NCI-H2171 treated with DMSO at 0.1 percent for 48 hours (cell line): ENCODE measurements at places on chromosomes 4 and X.

DNA sequence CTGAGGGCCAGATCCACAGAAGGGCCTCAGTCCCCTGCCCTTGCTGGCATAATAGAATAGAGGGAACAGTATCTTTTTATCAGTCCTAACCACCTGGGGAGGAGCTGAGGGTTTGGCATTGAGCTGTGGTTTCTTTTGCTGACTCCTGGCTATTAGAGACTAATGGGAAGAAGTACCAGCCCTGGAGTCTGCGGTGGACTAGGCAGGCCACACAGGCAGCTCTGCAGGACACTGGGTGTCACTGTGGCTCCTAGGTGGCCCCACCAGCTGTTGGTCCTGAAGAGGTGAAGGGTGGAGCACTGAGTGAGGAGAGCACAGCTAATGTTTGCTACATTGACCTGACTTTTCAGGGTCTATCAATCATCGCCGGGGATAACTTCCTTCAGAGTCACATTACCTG lies 52.8 kb upstream of the GPC4 start:
- no peak for DNase-seq

DNA sequence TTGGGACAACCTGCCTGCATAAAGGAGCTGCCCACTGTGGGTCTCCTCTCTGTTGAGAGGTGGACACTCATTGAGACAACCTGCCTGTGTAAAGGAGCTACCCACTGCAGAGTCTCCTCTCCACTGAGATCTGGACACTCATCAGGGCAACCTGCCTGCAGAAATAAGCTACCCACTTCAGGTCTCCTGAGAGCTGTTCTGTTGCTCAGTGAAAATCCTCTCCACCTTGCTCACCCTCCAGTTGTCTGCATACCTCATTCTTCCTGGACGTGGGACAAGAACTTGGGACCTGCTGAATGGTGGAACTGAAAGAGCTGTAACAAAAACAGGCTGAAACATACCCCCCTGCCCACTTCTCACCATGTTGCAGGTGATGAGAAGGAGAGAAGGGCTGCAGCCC lies 59.9 kb upstream of the CDKN2AIP start:
- no peak for DNase-seq

DNA sequence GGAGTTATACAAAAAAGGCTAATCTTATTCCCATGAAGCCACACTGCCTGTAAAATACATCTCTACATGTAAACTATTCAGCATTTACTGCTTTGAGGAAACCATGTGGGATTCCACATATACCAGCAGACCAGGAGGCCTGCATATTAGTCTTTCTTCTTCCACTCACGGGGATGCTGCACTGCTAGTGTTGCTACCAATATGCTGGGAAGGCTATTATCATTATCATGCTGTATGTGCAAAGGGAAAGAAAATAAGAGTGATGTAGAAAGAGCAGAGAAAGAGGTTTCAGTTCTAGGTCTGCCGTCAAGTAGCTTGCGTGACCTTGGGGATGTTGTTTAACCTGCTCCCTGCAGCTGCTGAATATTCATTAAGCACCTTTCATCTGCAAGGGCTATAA lies 61.0 kb downstream of the MGST2 start:
- no peak for DNase-seq

GRCh38 chr4:143411527-143412419 lies 75.1 kb downstream of the GAB1 start:
- no peak for DNase-seq

DNA sequence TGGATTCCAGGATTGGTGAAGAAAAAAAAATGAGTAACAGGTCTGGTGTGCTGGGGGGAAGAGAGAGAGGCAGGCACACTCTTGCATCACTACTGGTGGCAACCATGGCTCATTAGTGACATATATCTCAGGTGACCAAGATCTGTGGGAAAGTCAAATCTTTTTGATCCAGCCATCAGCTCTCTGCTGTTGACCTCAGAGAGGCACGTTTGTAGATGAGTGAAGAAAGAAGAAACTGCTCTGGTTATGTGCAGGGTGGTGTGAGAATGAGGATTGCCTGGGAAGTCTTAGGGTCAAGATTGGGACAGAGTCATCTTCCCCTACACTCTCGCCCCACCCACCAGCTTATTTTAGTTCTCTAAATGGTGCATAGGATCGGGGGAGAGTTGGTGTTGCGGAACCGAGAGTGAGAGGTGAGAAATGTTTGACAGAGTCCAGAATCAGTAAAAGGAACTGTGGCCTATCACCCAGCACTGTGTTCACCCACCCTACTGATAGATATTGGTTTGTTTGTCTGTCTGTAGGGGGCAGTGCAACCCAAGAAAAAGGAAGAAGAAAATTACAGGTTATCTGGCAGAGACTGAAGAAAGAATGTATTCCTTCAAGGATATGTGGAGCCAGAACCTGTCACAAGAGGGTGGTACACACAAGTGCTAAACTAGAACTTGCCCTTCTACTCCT lies 21.9 kb downstream of the ARMCX6 start:
- DNase-seq = peak; percentile 16

DNA sequence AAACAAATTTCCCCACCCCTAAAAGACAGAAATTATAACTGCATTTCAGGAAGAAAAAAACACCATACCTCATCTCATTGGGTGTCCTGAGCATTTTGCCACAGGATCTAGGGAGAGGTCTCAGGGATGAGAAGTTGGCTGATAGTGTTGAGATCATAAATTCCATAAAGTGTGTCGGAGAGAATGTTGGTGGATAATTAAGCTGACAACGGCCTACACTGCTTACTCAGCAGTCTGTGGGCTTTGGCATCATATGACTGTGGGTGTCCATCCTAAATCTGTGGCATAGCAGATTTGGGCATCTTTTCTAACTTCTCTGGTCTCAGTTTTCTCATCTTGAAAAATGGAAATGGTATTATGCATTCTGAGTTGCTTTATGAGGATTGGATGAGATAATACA lies 12.3 kb downstream of the CENPVL3 start:
- DNase-seq = no peak

DNA sequence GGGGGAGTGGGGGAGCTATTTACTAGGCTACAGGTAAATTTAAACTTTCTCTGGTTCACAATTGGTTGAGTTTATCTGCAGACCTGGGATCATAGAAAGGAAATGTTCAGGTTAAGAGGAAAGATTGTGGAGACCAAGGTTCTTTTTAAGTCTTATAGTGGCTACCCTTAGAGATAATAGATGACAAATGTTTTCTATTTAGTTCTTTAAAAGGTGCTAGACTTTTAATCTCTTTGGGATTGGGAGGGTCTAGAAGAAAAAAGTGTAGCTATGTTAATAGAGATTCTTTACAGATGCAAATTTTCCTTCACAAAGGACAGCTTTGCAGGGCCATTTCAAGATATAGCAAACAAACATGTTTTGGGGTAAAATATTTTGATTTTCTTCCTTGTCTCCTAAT lies 76.0 kb downstream of the TEX13C start:
- DNase-seq = no peak

DNA sequence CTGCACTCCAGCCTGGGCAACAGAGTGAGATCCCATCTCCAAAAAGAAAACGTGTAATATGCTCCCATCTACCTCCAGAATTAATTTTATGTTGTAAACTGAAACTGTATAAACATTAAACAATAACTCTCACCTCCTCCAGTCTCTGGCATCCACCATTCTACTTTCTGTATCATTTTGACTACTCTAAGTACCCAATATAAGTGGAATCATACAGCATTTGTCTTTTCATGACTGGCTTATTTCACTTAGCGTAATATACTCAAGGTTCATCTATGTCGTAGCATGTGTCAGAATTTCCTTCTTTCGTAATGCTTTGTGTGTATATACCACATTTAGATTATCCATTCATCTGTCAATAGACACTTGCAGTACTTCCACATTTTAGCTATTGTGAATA lies 20.6 kb downstream of the F8 start:
- no peak for DNase-seq

DNA sequence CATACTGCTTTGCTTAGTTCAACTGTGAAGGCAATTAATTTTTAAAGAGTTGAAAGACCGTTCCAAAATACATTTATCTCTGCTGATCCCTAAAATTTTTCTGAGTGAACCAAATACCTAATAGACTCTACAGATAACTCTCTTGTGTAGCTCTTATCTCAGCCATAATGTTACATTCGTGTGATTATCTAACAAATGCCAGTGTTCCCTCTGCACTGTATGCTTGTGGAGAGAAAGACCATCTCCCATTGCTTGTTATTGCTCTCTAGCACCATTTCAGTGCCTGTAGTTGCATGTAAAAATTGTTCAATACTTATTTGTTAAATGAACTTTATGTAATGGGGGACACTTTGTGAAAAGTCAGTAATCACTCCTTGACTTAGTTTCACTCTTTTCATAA lies 81.3 kb upstream of the ATOH1 start:
- DNase-seq = no peak

DNA sequence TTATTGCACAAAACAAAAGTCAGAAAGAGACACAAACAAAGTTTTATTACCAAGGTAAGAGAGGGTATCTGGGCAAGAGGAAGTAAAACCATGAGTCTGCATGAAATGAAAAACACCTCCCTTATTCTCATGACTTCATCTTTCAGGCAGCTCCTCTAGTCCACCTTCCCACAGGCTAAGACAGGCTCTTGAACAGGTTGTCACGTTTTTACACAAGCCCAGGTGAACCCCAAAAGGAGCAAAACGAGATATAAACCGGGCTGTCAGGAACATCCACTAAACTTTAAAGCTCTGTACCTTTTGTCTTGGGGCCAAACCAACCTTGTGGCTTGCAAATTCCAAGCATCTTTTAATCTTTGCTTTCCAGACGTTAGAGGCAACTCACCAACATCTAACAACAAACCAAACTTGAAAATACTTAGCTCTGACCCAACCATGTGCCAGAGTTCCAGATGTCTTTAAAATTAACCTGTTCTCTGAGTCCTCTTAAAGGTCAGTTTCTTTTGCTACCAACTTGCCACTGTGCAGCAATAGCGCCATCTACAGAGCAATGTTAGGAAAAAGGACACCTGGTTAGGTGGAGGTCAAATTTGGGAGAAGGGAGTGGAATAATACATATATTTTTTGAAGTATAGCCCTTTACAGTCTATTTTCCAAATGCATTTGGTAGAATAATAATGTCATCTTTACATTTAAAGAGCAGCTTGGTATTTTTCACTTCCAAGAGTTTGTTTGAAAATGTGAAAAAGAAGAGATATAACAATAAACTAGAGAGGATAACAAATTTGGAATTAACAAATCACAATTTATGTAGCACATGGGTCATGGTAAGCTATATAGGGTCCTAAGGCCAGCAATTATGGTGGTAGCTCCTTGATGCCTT lies 73.1 kb downstream of the QRFPR start:
- DNase-seq = no peak

DNA sequence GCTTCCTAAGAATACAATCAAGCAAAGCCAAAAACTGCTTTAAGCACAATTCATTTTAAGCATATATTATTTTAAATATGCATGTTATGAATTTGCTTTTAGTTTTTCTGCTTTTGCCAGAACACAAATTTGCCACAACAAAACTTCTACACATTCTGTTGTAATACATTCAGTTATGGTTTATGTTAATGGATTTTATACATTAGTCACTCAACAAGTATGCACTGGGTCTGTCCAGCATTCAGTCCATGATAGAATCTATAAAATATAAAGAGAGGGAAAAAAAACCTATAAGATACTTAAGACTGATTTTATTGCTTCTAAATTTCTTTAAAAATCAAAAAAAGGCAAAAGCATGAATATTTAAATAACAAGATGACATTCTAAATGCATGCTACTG lies 22.2 kb downstream of the IQCM start:
- DNase-seq = no peak

- no peak for DNase-seq
Measured at GRCh38 chr4:183638436-183638835, 20.5 kb downstream of the RWDD4 start.

- DNase-seq = no peak
Measured at GRCh38 chrX:12956704-12957534, 18.0 kb upstream of the TMSB4X start.

DNA sequence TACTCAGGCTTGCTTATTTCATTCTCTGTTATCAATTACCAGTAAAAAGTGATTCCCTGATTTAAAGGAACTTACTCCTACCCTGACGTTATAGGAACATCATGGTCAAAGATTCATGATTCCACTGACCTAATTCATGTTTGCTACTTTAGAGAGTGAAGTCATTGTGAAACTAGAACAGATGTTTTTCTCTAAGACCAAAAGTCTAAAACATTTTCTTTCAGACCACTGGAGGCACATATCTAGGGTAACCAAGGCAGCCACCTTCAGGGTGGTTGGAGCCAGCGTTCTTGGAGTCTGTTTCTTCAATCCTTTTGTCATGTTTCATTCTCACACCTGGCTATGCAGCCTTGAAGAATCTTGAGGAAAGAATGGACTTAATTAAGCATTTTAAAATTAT lies 77.8 kb downstream of the GALNTL6 start:
- DNase-seq = no peak

DNA sequence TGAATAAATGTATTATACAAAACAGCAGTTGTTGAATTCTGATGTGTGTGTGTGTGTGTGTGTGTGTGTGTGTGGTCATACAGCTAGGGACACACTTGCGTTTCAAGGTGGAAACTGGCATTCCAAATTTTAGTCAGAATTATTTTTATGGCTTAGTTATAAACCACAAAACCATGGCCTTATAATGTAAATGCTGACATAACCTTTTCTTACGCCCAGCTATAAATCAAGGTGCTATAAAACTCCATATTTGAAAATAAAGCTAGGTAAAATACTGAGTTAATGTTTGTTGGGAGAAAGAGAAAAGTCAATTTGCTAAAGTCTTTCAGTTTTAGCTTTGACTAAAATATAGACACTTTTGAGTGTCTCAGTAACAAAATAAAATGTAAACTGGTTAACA lies 345.1 kb upstream of the NR3C2 start:
- DNase-seq = no peak

- DNase-seq = peak; percentile 23
Measured at GRCh38 chr4:78014889-78015886, 41.9 kb upstream of the FRAS1 start.

GRCh38 chr4:36244257-36245082 lies at the start of gene ARAP2:
Gene ARAP2 (minus strand): TSS chr4:36244514. CDS start chr4:36229486, 15,028 bp downstream.
- peak; percentile 31 for DNase-seq

DNA sequence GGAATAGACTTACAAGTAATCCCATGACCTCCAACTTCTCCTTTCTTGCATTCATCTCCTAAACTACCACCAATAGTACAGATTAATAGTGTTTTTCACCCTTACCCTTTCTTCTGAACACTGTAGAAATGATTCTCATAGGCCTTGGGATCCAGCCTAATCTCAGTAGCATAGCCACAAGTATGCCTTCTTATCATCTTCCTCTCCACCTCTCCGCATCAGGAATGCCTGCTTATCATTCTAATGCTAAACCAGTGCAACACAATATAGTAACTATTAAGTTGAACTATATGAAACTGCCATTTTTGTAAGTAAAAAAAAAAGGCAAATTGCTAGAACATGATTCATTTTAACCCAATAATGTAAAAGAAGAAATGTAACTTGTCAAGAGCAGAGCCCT lies 79.5 kb upstream of the IL2 start:
- no peak for DNase-seq

DNA sequence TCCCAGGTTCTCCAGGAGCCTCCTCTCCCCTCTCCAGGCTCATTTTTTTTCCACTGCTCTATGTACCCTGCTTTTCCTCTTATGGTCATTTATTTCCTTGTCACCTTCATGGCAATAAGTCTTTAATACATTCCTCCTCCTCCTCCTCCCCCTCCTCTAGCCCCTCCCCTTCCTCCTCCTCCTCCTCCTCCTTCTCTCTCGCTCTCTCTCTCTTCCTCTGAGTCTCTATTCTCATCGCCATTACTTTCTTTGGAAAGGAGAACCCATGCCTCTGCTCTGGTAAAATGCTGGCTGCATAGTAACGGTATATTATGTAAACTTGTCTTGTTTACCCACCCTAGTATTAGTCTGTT lies 35.7 kb downstream of the ARHGAP24 start:
- no peak for DNase-seq

- no peak for DNase-seq
Measured at GRCh38 chrX:12611471-12611870, 179.7 kb upstream of the PRPS2 start.

GRCh38 chrX:145549496-145549895 lies 268.1 kb upstream of the SLITRK2 start:
- DNase-seq = no peak
